Renal pelvis (tissue), 12 donors: ENCODE measurements at places on chromosomes 1 and 21.

- no peak for DNase-seq
Measured at GRCh38 chr1:229224308-229224707, 46.6 kb upstream of the RAB4A start.

GRCh38 chr1:61247051-61247825 is 164.9 kb downstream of the NFIA start:
- DNase-seq: no peak

DNA sequence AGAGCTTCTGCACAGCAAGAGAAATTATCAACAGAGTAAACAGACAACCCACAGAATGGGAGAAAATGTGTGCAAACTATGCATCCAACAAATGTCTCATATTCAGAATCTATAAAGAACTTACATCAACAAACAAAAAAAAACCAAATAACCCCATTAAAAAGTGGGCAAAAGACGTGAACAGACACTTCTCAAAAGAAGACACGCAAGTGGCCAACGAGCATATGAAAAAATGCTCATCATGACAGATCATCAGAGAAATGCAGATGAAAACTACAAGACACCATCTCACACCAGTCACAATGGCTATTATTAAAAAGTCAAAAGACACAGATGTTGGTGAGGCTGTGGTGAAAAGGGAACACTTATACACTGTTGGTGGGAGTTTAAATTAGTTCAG is 257.0 kb downstream of the GRIK1 start:
- no peak for DNase-seq

DNA sequence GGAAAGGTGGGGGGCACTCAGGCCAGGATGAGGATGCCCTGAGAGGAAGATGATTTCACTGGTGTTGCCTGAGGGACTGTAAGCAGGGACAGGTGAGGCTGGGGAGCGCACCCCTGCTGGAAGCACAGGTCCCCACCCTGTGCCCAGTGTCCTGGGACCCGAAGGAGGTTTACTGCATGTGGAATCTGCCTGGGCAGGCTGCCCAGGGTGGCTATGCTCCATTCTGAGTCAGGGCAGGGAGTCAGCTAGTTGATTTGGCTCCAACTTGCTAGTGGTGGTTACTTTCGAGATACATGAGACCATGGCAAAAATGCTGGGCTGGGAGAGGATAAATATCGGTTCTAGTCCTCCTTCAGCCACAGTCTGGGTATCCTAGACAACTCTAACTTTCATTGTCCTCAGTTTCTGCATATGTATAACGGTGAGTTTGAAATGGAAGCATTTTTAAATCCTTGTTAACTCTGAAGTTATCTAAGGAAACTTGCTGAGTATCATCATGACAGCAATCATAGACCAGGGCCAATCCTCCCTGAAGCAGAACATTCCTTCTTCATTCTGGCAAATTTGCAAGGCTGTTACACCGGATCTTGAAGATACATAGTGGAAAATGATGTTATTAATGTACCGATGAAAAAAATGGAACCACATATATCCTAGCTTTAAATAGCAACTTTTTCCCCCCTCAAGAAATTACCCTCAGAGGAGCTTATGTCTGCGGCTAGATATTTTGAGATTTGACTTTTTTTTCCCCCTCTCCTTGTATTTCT is 7.7 kb downstream of the TLR5 start:
- no peak for DNase-seq

- DNase-seq: no peak
Measured at GRCh38 chr1:81758181-81758580, 42.6 kb upstream of the ADGRL2 start.
